ENCODE measurements at places on chromosomes 12 and 14. TPM values are rescaled to one million over a fixed set of nuclear protein-coding genes. Genes with fewer than 3 reads are reported as not detected.
A peak's percentile ranks its signal among the peaks of the same experiment; 100 is the strongest.

GRCh38 chr12:51822261-51822616, 26.3 kb downstream of the FIGNL2 start:
- no peaks in the 10 kb centered on the region for H3K36me3 ChIP-seq
- no peak for DNase-seq
- H3K4me3 ChIP-seq = peak overlapping the region; percentile 59
- H3K27ac ChIP-seq = no peak overlapping the region

DNA sequence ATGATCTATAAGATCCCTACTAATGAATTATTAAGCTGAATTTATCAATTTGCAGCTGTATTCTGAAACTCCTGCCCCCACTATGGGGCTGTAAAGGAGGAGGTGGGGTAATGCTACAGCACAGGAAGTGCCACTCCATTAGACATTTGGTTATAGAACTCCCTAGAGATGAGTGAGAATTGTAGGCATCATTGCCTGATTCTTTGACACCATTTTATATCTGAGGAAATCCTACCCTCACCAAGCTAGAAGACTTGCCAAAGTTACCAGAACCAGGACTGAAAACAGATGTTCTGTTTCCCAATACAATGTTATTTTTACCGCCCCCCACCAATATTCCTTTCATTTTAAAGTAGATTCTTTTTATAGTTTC, 182.4 kb downstream of the EGLN3 start:
- H3K27ac ChIP-seq = no peak overlapping the region
- H3K4me3 ChIP-seq = no peak overlapping the region
- H3K36me3 ChIP-seq = no peaks in the 10 kb centered on the region

DNA sequence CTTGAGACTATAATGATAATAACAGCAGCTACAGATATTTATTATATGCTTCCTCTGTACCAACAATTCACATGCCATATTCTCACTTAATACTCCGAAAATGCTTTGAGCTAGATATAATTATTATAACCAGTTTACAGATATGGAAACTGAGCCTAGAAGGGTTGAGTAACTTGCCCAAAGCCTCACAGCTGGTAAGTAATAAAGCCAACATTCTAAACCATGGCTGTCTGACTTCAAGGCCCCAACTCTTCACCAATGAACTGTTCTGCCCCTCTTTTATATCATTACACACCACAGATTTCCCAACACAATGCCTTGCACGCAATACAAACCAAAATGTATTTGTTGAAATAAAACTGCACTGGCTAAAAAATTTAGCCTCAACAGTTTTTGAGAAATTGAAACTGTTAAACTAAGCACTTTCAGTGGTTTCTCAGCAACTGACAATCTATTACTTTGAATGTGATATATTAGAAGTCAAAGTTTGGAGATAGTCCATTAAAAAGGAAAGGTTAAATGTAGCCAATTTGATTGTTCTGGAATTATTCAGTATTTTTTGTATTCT, 222.5 kb upstream of the ARHGAP5 start:
- H3K4me3 ChIP-seq = no peak overlapping the region
- peak overlapping the region; percentile 19 for H3K27ac ChIP-seq
- no peaks in the 10 kb centered on the region for H3K27me3 ChIP-seq

DNA sequence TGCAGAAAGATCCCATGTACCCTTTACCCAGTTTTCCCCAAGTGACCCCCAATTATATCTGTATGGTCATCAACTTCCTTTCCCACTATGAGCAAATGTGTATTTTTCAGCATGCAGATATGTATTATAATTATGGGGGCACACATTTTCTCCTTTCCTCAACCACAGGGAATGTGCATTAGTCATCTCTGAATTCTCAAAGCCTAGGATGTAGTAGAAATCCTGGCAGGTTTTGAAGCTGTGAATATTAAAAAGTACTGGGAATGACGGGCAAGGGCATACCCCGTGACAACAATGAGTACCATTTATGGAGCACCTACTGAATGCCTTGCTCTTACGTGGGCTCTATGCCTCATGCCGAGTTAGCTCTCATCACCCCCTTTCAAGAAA, 71.5 kb downstream of the VWF start:
- H3K27ac ChIP-seq = no peak overlapping the region
- H3K4me1 ChIP-seq = no peaks in the 10 kb centered on the region
- no peaks in the 10 kb centered on the region for H3K36me3 ChIP-seq
- DNase-seq = no peak
- H3K27me3 ChIP-seq = peaks cover 10% of the 10 kb centered on the region
- no peak overlapping the region for H3K4me3 ChIP-seq

DNA sequence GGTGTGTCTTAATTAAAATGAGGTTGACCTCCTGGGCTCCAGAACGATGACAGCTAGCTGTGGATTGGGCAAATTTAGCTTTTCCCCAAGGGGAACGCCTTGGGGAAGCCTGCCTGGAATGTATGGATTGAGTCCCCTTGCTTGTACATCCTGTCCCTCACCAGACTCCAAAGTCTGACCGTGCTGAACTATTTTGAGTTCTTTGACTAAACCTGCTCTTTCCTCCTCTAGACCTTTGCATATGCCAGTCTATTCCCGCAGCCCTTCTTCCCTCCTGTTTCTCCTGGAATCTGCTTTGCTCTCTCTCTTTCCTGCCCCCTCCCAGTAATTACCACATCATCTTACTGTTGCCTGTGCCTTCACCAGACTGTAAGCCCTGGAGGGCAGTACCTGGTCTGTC, 11.5 kb upstream of the KDM2B start:
- no peak overlapping the region for H3K27ac ChIP-seq
- H3K27me3 ChIP-seq = no peaks in the 10 kb centered on the region
- peaks cover 1% of the 10 kb centered on the region for H3K36me3 ChIP-seq

- H3K27me3 ChIP-seq = peaks cover 50% of the 10 kb centered on the region
- no peaks in the 10 kb centered on the region for H3K36me3 ChIP-seq
- peaks cover 5% of the 10 kb centered on the region for H3K4me1 ChIP-seq
- no peak overlapping the region for H3K27ac ChIP-seq
- DNase-seq = no peak
These were observed 1.6 kb upstream of the SYNDIG1L start for GRCh38 chr14:74427651-74428050.

- H3K4me1 ChIP-seq = no peaks in the 10 kb centered on the region
- no peaks in the 10 kb centered on the region for H3K36me3 ChIP-seq
- no peaks in the 10 kb centered on the region for H3K27me3 ChIP-seq
- no peak overlapping the region for H3K4me3 ChIP-seq
These were observed 56.3 kb downstream of the KCNH5 start for GRCh38 chr14:62988967-62989366.

The WSB2 gene
- 41.6 TPM for total RNA-seq

Data from activated T-cell treated with anti-CD3 and anti-CD28 coated beads, Interleukin-2, amount 50 U/mL, for 72 hours (primary cell).